Stimulated activated naive CD8-positive, alpha-beta T cell treated with anti-CD3 and anti-CD28 coated beads, Interleukin-15, Interleukin-2, amounts not matched to agents 100 U/mL and 50 U/mL, for 24 hours (primary cell): ENCODE measurements at places on chromosomes 11 and 22.

DNA sequence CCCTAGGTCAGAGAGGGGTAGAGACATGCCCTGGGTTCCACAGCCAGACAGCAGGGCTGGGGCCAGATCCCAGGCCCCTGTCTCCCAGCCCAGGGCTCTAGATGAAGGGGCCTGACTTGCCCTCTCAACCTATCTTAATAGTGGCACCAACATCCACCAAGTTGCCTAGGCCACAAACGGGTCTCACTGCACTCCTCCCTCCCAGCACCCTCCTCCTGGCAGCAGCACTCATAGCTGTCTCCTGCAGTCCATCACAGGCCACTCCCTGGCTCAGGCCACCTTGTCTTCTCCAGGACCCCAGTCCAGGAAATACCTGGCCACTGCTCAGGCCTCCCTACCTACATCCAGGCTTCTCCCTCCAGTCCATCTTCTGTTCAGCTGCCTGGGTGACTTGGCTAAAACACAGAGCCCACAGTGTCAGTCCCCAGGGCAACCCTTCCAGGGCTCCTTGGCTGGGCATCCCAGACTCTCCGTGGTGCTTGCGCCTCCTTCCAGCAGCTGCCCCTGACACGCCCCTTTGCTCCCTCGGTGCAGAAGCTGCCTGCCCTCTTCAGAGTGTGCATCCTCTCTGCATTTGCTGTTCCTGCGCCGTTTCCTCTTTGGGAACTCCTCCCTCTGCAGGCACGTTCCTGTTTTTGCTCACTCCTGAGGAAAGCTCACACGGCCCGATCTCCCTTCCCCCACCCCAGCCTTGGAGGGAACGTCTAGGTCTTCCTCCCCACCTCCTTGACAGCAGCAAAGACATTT is 40.5 kb downstream of the LRRC32 start:
- peak; percentile 50 for DNase-seq

DNA sequence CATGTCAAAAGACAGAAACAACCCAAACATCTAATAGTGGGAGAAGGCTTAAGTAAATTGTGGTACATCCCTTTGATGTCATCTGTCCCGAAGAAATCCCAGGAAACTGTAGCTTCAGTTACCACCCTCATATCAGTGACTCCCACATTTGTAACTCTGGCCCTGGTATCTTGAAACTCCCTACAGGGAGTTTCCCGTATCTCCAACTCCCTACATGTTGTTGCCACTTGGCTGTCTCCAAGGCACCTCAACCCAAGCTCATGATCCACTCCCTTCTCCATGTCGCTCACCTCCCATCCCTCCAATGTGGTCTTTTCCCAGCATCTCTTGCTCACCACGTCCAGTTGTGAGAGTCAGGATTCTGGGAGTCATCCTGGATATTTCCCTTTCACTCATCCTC is 68.1 kb downstream of the CACNG2 start:
- no peak for DNase-seq

DNA sequence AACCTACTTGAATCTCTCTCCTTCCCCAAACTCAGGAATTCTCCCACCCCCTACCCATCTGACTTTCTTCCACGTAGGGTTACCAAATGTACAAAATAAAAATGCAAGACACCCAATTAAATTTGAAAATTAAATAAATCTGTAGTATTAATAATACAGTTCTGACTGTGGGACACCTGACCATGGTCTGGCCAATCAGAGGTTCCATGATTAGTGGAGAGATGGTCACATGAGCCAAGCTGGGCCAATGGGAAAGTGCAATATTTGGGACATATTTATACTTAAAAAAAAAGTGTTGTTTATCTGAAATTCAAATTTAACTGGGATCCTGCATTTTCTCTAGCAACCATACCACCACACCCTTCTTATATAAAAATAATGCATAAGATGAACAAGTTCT is 29.8 kb upstream of the ASPHD2 start:
- DNase-seq = no peak

DNA sequence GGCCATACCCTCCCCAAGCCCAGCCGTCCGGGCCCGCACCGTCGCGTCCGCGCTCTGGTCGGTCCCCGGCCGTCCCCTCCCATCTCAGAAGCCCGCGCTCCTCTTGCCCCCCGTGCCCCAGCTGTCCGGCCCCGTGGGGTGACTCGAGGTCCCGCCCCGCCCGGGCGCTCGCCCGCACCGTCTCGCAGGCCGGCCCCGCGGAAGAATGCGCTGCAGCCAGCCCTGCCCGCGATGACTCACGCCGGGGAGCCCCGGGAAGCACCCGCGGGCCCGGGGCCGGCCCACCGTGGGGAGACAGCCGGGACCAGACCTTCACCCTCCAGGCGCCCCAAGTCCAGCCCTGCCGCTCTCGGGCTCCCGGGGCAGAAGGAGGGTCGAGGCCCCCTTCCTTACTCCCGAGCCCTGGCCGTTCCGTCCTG is 320 bp upstream of the PHLDA2 start:
- DNase-seq = peak; percentile 78

GRCh38 chr11:82765466-82766034 is 31.9 kb upstream of the FAM181B start:
- DNase-seq = no peak

DNA sequence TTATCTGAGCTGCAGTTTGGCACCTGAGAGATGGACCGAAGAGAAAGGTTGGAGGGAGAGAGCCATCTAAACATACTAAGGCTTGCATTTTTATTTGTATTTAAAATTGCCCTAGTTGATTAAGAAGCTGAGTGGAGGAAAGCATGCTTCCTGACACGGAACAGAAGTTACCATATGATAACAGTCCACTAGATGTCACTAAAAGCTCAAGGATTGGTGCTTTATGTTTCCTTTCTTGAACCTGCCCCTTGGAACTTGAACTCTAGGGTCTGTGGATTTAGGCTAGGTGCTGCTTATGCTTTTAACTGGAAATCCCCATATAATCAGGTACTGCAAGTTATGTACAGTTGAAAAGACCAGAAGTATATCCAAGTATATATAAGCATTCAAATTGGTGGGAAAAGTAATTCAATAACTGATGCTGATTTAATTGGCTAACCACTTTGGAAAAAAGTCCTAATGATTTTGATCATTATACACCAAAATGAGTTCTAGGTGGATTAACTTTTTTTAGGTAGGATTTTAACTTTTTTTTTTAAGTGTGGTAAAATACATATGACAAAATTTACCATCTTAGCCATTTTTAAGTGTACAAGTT is 9.5 kb downstream of the RBMXL2 start:
- no peak for DNase-seq

DNA sequence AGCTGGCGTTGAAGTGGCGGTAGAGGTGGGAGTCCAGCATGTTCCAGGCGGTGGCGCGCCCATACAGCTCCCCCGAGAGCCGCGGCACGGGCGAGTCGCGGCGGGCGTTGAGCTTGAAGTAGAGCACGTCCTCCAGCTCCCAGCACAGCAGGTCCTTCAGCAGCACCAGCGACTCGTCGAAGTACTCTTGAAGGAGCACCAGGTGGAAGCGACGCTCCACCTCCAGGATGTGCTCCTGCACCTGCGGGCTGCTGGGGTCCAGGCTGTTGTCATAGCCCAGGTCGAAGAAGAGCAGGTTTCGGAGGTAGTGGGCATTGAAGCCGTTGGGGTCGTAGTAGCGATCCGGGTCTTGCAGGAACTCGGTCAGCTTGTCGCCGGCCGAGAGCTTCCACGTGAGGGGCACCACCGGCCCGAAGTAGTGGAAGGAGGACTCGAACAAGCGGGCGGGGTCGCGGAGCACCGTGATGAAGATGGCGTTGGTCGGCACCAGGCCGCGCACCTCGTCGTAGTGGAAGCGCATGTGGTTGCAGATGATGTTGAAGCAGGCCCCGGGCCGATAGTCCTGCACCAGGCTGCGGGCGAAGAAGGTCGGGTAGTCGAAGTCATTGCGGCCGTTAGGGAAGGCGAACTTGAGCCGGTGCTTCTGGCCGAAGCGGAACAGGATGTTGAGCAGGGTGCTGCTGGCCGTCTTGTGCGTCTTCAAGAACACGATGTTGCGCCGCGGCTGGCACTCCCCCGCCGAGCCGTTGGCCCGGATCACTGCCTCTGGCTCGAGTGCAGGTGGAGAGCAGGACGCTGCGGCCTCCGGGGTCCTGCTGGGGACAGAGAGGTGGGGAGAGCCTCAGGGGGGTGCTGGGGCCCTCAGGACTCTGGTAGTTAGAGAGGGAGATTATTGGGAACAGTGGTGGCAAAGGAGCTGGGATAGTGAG is 9.0 kb upstream of the SEC14L6 start:
- no peak for DNase-seq

- peak; percentile 19 for DNase-seq
Measured at GRCh38 chr11:62497132-62497801, 49.3 kb downstream of the AHNAK start.

GRCh38 chr22:19730655-19731360 is 7.5 kb downstream of the GP1BB start:
- DNase-seq = peak; percentile 92

DNA sequence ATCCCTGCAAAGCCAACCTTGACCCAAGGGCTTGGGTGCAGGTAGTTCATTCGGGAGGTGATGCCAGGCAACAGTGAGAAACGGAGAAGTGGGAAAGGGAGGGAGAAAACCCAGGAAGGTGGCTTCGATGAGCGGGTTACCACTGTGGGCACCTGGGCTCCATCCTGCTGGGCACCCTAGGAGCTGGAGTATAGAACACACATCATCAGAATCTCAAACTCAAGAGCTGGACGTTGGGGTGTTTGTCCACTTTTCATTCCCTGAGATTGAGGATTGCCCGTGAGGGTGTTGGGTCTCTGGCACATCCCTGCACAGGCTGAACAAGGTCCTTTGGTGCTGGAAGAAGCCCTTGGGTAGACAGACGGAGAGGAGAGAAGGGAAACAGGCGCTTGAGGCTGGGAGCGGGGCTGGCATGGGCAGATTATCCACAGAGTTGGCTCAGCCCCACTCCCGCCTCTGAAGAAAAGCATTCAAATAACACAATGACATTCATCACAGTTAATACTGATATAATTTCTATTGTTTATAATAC is 70.4 kb downstream of the LRRC32 start:
- no peak for DNase-seq

DNA sequence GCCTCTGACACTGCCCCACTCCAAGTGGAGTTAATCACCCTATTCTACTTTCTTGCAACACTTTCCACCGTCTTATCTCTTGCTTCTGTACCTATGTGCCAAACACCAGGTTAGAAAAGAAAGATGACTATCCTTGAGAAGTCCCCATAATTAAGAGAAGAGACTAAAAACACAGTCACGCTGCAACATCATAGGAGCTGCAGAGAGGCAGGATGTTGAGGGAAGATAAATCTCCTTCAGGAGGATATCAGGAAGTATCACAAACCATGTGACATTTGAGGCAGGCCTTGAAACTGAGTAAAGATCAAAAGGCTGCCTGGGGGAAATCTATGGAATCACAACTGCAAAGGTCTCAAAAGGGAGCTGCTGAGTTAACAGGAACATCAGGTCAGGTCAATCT is 24.8 kb downstream of the GAB2 start:
- no peak for DNase-seq

DNA sequence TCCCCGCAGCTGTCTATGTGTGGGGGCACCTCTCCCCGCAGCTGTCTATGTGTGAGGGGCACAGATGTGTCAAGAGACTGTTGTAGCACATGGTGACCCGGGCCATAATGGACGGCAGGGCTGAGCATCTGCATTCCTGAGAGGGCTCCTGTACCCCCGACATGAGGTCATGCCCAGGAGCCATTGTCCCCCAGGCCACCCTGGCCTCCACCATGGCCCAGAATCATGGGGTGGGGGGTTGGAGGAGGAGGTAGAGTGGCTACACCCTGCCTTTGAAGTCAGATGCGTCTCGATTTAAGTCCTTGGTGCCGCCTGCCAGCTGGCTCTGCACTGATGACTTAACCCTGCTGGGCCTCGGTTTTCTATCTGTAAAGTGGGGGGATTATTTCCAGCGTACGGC is 49.1 kb downstream of the ARHGAP8 start:
- no peak for DNase-seq

DNA sequence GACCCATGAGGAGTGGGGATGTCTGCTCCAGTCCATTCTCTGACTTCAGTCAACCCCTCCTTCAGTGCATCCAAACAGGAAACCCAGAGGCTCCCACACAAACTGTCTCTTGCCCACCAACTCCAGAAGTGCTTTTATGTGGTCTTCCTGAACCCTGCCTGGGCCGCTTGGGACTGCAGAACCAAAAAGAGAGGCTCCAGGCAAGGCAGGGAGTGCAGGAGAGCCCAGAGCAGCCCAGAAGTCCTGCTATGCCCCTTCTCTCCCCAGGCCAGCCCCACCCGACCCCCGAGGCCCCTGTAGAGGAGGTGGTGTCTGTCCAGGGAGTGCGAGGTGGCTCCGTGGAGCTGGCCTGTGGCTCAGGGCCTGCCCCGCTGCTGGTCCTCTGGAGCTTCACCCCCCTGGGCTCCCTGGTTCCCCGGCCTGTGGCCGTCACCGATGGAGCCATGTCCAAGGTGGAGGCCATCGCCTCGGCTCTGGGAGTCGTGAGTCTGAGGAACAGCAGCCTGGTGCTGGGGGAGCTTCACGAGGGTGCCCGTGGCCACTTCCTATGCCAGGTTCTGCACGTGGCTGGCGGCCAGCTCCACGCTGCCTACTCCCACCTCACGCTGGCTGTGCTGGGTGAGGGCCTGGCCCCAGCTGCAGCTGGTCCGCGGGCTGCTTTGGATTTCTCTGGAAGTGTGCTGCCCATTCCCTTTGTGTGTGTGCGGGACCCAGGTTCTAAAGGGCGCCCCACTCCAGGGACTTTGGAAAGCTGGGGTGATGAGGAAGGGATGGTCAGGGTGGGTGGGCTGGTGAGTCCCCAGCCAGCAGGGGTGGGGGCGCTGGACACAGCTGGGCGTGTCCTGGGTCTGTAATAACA is 1.8 kb downstream of the VSIG10L2 start:
- DNase-seq = no peak

GRCh38 chr22:26474682-26475081 is 8.9 kb downstream of the HPS4 start:
- DNase-seq = no peak

DNA sequence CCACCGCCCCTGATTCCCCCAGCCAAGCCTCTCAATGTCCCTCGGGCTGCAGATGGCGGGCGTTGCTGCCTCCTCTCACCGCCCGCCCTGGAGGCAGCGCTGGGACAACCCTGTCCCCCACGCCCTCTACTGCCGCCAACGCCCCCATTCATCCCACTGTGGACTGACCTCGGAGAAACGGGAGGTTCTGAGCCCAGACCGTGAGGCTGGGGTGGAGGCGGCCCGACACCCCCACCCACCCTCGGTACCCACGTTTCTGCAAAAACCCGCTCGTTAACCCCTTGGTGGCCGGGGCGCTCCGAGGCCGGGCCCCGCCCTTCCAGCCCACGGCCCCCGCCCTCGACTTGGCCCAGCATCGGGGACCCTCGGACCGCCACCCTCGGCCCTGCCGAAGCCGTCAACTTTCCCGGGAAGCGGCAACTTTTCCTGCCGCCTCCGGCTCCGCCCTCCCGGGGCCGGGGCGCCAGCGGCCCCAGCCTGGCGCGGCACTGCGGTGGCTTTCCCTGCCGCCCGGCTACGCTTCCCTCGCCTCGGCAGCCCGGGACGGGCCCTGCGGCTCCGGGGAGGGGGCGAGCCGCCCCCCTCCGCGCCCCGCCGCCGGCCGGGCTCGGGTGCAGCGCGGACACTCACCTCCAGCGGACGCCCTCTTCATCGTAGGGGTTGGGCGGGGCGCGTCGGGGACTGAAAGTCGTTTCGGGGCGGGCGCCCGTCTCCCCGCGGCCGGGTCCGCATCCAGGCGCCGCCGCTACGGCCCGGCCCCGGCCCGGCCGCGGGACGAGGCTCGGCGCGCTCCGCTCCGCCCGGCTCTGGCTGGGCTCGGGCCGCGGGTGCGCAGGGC is 458 bp downstream of the RTN4R start:
- peak; percentile 26 for DNase-seq

- DNase-seq = no peak
Measured at GRCh38 chr11:94866231-94866822, 98.2 kb downstream of the AMOTL1 start.
